ENCODE measurements at places on chromosomes 6 and 20. TPM values are rescaled to one million over a fixed set of nuclear protein-coding genes. Genes with fewer than 3 reads are reported as not detected.

The CEP162 gene
- total RNA-seq = 29.0 TPM

GRCh38 chr6:137937834-137938233 lies 70.8 kb downstream of the TNFAIP3 start:
- no peak for DNase-seq

- DNase-seq = no peak
Measured at GRCh38 chr6:90068703-90069523, 174.6 kb downstream of the GJA10 start.

GRCh38 chr6:150079604-150080003 lies 10.7 kb upstream of the ULBP3 start:
- no peak for DNase-seq

DNA sequence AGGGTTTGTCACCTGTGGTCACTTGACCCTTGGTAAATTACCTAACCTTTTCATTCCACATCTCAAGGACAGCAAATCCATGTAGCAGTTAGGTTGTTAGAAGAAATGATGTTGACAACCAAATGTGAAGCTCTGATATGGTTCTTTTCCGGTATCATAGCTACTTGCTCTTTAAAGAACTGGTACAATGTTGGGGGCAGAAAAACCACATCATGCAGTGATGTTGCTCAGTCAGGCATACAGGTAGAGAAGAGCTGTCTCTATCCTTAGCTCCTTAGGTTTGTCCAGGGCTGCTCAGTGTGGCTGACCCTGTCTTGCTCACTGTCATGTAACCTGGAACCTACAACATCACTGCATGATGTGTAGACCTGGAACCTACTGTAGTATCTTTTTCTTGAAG lies 135.5 kb downstream of the LRRC1 start:
- DNase-seq = no peak

GRCh38 chr6:4647414-4648365 lies 128.5 kb upstream of the CDYL start:
- peak; percentile 36 for DNase-seq

The KCNK5 gene
- total RNA-seq = 2.3 TPM

The ELMO2 gene
- total RNA-seq = 41.6 TPM

DNA sequence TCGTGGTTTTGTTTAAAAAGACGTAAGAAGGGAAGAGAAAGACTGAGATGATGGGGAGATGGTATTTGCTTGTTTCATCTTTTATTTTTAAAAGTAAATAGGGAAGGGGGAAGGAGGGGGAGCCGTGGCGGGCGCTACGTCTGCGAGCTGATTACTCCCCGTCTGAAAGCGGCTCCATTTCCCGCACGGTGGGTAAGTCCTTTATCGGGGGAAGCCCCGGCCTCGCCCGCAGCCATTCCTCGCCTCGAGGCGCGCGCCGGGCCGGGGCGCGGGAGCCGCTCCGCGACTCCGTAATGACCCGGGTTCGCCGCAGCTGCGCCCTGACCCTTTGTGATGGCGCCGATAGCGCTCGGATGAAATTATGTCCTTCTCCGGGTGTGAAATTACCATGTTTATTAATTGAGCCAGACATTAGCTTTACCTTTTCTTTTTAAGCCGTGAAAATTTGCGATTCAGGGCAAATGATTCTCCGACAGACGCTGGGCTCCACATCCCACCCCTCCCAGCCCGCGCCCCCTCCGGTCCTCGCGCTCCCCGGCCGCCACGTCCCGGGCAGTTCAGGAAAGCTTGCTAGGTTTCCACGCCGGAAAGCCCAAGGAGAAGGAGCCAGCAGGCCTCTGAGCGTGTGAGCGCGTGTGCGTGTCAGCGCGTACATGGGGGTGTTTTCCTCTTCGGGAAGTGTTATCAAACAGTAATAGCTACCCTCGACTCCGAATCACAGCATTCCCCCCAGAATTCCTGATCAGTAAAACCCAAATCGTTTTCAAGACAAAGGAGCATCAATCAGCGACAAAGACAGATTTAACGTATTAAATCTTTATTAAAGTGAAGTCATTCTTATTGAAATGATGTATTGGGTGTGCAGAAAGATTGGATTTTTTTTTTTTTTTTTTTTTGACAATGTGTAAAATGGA lies 30.0 kb downstream of the TFAP2A start:
- DNase-seq = no peak

GRCh38 chr6:159988983-159989454 lies 20.1 kb downstream of the IGF2R start:
- DNase-seq = no peak

DNA sequence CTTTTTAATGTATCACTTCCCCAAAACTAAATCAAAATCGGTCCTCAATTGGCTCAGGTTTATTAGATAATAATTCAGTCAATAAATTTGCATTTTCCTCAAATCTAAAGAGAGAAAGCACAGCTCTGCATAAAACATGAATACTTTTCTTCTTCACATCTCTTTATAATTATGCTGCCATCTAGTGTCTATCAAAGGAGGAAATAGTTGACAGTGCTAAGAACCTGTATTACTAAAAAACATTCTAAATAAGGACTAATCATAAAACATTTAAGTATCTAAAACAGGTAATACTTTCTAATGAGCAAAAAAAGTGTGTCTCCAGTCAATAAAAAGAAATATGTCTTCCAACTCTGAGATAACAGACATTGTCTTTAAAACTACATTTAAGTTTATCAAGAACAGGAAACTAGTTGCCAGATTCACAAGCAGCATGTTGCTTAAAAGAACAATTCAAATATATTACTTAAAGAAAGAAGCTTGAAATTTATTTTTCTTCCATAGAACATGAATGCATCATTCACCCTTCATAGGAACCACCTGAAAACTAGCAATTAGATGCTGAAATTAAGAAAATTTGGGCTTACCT lies 56.5 kb upstream of the DST start:
- DNase-seq = peak; percentile 33

DNA sequence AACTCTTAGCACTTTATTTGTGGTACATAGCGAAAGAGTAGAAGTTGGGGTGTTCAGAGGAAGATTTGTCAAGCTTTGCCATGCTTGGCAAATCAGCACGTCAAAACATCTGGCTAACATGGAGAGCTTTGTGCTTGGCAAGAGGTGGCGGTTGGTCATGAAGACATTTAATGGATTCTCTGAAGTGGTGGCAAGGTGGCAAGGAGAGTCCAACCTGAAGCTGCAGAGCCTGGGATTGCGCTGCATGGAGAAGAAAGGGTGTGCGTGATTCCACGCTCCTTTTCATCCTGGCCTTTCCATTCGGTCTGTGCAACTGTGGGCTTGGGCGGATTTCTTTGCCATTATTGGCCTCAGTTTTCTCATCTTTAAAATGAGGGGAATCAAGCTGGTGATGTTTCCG lies 3.1 kb downstream of the PYGB start:
- no peak for DNase-seq
